Left kidney (tissue), 8 donors: ENCODE measurements at places on chromosomes 4 and X.

GRCh38 chr4:30265716-30266115 is 454.5 kb upstream of the PCDH7 start:
- DNase-seq: no peak

GRCh38 chrX:41923978-41924683 is 777 bp upstream of the CASK start:
- DNase-seq: peak; percentile 18

GRCh38 chr4:102640669-102641068 is 120.1 kb downstream of the MANBA start:
- DNase-seq: no peak

GRCh38 chr4:26288355-26288909 is 32.4 kb upstream of the RBPJ start:
- no peak for DNase-seq

DNA sequence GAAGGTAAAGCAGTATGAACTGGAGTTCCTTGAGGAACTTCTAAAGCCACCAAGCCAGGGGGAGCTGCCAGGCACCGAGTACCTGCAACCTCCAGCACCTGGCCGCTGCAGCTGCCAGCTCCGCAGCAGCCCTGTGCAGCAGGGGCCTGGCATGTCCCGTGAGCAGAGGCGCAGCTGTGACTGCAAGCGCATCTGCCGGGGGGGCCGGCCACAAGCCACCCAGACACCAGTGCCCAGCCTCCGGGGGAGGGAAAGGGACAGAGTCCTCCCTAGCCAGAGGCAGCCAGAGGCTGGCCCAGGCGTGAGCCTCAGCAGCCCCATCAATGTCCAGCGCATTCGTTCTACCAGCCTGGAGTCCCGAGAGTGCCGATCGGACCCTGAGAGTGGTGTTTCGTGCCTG is 26.6 kb upstream of the PRPS1 start:
- no peak for DNase-seq

DNA sequence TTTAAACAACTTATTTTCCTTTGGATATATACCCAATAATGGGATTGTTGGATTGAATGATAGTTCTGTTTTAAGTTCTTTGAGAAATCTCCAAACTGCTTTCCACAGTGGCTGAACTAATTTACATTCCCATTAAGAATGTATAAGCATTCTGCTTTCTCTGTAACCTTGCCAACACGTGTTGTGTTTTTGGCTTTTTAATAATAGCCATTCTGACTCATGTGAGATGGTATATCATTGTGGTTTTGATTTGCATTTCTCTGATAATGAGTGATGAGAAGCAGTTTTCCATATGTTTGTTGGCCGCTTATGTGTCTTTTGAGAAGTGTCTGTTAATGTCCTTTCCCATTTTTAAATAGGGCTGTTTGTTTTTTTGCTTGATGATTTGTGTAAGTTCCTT is 155.6 kb upstream of the PITX2 start:
- no peak for DNase-seq

DNA sequence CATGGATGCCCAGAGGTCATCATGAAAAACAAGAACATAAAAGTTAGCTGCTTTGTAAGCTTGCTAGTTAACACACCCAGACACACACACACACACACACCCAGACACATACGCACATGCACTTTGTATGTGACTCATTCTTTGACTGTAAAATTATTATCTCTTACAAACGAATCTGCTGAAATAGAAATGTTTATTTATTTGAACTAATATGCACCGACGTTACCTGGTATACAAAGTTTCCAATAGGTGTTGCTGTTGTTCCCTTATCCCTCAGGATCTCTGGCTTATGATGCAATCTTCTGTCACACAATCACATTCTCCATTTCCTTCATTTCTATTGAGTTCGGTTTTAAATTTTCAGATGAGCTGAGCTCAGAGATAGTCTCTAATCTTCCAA is 209.3 kb downstream of the PTTG2 start:
- DNase-seq: no peak

- DNase-seq: peak; percentile 15
Observed at GRCh38 chr4:102869569-102870197, 891 bp downstream of the CISD2 start.

- DNase-seq: no peak
Observed at GRCh38 chrX:3320471-3321046, 25.9 kb downstream of the MXRA5 start.

DNA sequence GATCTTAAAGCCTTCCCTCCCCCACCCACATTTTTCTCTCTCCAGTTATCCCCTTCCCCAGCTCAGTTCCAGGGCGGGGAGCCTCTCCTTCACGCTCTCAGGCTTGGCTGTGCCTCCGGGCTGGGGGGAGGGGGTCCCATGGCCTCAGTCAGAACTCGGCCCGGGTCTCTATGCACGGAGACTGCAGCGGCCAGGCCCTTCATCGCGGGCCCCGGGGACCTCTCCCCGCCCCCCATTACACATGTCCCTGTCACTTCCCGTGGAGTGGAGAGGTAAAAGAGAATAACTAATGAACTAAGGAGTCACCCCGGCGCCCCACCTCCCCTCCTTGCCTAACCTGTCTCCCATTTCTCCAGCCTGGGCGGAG is 838 bp upstream of the PRICKLE3 start:
- DNase-seq: no peak

- DNase-seq: no peak
Observed at GRCh38 chr4:102447413-102447812, 53.7 kb upstream of the NFKB1 start.

GRCh38 chrX:152619897-152620296 is 17.8 kb upstream of the GABRQ start:
- DNase-seq: no peak
